ENCODE measurements at places on chromosomes 3 and 15. TPM values are rescaled to one million over a fixed set of nuclear protein-coding genes. Genes with fewer than 3 reads are reported as not detected.
A peak's percentile ranks its signal among the peaks of the same experiment; 100 is the strongest.

- DNase-seq = no peak
Measured at GRCh38 chr15:35293353-35294130, 208.4 kb upstream of the NANOGP8 start.

GRCh38 chr3:4990069-4990468 is 10.8 kb downstream of the BHLHE40 start:
- DNase-seq = no peak

DNA sequence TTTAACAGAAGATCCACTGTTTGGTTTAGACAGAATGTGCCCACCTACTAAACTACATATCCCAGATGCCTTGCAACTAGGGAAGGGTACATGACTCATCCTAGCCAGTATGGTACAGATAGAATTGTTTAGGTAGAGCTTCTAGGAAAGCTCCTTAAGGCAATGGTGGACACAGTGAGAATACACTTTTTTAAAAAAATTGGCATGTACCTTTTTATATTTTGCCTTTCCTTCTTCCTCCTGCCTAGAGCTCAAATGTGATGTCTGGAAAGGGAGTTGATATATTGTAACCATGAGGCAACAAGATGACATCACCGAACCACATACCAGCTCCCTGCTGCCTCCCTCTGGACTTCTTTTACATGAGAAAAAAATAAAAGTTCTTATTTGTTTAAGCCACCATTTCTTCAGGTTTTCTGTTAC is 14.4 kb upstream of the C3orf80 start:
- no peak for DNase-seq

GRCh38 chr3:188792793-188793192 is 379.0 kb upstream of the TPRG1 start:
- DNase-seq = no peak

DNA sequence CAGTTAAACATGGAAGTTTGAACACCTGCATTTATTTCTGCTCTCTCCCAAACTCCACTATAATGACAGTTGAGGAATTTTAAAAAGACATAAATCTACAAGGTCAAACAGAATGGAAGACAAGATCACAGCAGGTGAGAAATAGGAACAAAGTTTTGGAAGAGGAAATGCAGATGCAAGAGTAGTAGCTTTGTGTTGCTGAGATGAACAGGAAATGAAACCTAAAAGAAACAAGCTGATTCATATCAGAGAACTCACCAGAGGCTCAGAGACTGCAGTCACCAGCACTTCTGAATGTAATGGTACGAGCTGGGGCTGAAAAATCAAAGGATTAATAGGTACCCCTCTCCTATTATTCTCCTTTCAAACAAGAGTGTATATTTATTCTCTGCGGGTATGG is 459.9 kb downstream of the RAP2B start:
- DNase-seq = no peak

- DNase-seq = no peak
Measured at GRCh38 chr3:66884659-66885058, 113.4 kb upstream of the KBTBD8 start.

DNA sequence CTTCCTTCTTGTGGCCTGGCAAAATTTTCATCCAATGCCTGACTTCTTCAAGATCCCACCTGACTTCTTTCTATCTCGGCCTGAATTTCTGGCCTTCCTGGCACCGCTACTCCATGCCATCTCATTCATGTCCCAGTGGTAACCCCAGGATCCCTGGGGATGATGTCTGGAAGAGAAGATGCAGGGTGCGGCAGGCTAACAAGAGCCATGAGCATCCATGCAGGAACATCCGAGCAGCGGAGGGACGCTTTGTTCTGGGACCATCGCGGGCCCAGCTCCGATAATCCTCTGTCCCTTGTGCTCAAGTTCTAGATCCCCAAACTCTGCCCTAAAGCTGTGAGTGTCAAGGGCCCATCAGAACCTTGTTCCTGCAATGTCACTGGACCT is 10.9 kb downstream of the MYL3 start:
- DNase-seq = peak; percentile 30

GRCh38 chr3:50648313-50648712 is 26.4 kb upstream of the DOCK3 start:
- no peak for DNase-seq

DNA sequence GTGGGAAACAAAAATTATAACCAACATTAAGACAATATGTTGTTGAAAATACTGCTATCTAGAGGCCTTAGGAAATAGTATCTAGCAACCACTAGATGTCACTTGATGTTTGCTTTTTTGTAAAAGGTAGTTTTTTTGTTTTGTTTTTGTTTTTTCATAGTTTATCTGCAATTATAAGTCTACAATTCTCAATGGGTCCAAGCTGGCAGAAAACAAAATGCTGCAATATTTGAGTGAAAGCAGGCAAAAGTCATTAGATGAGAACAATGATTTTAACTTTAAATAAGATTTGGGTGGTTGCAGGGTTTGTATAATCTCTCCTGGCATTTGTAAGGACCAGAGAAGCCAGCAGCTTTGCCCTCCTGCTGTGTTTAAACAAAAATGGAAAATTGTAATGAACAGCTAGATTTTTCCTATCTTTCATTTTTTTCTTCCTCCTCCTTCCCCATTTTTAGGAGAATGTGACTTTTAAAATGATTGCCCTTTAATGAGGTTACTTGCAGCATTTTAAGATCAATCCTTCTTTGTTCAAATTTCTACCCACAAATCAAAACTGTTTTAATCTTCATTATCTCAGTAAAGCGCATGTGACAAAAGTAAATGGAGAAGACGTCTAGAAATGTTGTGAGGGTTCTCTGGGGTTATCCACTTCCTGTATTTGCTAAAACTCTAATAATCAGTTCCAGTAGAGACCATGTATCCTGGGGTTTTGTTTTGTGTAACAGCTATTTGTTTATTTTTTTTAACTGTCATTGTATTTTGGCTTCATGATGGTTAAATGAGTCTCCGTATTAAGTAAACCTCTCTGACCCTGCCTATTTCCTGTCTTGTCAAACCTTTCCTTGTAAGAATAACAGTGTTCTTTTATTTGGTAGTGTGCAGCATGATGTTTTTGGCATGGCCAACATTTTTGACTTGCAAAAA is 27.3 kb downstream of the DUT start:
- DNase-seq = no peak

- no peak for DNase-seq
Measured at GRCh38 chr3:45524565-45524964, 70.0 kb upstream of the LIMD1 start.

- DNase-seq = no peak
Measured at GRCh38 chr3:32175607-32176197, 62.8 kb upstream of the CMTM8 start.

DNA sequence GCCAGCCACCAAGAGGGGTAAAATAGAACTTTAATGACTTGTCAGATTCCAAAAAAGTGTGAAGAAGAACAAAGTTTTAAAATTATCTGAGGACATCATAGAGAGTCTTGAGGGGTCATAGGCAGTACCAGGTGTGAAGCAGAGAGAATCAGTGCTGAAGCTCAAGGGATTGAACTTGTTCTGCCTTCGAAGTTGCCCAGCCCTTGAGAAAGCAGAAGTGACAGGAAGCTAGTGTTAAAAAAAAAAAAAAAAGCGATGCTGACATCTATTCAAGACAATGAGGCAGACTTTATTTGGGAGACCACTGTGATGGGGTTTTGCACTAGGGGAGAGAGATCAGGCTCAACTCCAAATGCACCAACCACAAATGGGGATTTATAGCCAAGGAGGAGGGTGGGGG is 21.8 kb downstream of the FBXO22 start:
- no peak for DNase-seq

DNA sequence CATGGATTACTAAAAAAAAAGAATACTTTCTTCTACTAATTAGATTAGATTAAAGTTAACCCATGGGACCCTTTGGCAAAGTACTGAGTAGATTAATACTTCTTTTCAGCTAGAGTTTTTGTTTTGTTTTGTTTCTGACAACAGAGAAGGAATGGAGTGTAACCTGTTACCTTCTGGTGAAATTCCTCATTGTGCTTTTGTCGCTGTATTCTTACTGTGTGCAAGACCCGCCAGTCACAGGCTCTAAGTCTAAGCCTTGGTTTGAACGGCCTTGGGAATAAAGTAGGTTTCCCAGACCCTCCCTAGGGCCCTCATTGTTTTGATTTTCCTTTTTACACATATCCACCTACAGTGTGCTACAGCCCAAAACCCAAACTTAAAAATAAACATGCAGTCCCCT is 171.1 kb upstream of the IL12A start:
- DNase-seq = no peak

Gene STRIT1
- total RNA-seq = not detected

Gene GORASP1
- total RNA-seq = 39.4 TPM

Gene ZPLD1
- not detected for total RNA-seq
